ENCODE measurements at places on chromosomes 3 and 15.

- no peak for DNase-seq
These were observed 73.5 kb upstream of the CSPG5 start for GRCh38 chr3:47652142-47652541.

DNA sequence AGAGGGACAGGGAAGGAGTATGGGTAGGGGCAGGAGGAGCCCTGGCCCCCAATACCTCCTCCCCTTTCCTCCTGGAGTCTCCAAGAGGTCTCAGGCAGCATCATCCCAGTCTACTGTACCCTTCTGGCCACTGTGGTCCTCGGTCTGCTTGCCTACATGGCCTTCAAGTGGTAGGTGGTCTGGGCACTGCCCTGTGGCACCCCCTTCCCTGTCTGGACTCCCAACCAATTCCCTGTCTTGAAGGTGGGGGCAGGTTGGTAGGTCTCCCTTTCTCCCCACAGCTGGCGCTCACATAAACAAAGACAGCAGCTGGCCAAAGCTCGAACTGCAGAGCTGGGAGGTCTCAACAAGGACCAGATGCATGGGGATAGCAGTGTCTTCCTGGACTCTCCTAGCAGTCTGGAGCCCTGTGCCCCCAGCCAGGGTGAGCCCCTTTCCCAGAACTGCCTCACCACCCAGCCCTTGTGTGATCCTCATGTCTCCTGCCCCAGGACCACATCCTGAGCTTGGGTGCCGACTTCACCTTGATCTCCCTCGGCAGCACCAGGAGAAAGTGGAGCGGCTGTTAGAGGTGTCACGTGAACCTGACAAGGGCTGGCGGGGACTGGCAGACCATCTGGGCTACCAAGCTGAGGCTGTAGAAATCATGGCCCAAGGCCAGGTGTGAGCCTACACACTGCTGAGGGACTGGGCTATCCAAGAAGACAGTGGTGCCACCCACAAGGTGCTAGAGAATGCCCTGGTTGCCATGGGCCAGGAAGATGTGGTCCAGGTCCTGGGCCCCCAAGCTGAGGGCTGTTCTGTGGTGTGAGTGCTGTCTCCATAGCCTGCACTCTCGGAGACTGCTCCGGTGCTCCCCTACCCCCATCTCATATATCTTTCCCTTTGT, 33.1 kb downstream of the NBEAL2 start:
- no peak for DNase-seq

- no peak for DNase-seq
These were observed at the start of gene REC114 for GRCh38 chr15:73442968-73443367. REC114 (plus strand) TSS chr15:73443164; CDS start chr15:73443186, 22 bp downstream.

DNA sequence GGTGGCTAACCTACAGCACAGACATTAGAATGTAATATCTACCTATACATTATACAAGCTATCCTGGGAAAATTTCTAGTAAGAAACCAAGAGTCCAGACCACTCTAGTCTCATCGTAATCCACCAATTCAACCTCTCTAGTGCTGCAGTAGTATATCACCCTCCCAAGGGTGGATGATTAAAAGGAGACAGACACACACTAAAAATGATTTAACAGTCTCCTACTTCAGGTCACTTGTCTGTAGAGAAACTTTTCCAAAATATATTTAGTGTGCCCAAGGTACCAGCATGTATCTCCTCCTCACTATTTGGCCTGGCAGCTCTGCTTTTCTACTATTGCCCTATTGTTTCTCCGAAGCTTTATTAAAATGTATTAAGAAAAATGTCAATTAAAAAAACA, 45.0 kb downstream of the ZBTB20 start:
- DNase-seq = no peak

- DNase-seq = no peak
These were observed 124.0 kb downstream of the KCNH8 start for GRCh38 chr3:19272296-19272695.

- no peak for DNase-seq
These were observed 574.6 kb upstream of the ARPP21 start for GRCh38 chr3:35064761-35065160.

DNA sequence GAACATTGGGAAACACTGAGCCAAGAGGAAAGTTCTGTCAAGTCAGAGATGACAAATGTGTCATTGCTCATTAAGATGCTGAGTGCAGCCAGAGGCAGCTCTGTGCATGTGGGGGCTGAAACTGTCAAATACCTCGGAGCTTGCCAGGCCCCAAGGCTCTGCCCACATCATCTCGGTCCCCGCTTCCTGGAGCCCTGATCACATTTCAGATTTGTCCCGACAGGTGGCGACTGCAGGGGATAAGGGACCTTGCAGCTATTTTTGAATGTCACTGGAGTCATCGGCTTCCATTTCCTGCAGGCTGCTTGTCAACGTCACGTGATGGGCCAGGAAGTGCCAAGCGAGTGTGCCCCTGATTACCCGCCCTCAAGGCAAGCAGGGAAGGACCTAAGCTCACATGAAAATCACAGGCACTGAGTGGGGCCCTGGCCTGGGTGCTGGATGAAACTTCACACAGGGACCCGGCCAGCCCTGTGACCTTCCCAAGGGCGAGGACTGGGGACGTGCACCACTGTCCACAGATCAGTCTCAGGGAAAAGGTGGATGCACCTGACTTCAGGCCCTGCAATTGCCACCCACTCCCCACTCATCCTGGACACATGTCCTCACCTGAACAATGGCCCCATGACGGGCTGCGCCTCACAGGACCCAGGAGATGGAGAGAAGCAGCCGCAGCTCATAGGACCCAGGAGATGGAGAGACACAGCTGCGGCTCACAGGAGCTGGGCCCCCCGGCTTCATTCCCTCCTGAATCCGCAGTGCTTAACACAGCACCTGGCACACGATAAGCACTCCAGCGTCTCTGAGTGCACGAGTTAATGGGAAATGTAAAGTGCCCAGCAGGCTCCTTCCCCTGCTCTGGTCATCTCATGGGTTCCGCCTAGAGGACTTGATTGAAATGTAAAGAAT, 73.4 kb downstream of the NUP210 start:
- DNase-seq = no peak

Data from right lung (tissue), 10 donors.